GM12864 (cell line): ENCODE measurements at places on chromosomes 2 and 18.

- no peak for DNase-seq
Measured at GRCh38 chr2:171824086-171824485, 70.0 kb downstream of the SLC25A12 start.

DNA sequence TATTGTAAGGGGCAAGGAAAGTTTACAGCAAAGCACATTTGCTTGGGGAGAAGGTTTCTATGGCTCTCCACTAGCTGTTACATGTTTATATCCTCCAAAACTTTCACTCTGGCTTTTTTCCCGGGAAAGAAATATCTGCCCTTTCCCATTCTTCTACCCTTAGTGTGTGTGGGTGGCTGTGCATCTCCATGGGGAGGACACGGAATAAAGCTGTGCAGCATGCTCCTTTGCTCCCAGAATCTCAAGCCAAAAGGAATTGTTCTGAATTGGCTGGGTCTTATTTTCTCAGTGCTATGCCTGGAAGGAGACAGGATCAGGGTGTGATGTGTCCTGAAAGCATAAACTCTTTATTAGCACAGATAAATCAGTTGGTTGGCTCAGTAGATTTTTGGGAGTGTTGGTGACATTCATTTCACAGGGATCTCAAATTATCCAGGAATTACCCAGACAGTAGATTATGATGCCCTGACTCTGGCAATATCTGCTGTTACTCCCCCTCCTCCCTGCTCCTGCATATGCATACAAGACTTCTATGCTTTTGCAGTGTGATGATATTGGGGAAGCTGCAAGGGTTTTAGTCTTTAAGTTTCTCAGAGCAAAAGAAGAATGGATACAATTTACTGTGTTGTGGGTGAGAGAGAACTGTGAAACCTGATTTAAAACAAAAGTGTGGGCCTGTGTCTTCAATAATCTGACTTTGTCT is 63.1 kb downstream of the PARD3B start:
- no peak for DNase-seq

- no peak for DNase-seq
Measured at GRCh38 chr2:3079466-3079865, 298.2 kb downstream of the EIPR1 start.

GRCh38 chr2:66472225-66472843 is 37.4 kb downstream of the MEIS1 start:
- DNase-seq = no peak

DNA sequence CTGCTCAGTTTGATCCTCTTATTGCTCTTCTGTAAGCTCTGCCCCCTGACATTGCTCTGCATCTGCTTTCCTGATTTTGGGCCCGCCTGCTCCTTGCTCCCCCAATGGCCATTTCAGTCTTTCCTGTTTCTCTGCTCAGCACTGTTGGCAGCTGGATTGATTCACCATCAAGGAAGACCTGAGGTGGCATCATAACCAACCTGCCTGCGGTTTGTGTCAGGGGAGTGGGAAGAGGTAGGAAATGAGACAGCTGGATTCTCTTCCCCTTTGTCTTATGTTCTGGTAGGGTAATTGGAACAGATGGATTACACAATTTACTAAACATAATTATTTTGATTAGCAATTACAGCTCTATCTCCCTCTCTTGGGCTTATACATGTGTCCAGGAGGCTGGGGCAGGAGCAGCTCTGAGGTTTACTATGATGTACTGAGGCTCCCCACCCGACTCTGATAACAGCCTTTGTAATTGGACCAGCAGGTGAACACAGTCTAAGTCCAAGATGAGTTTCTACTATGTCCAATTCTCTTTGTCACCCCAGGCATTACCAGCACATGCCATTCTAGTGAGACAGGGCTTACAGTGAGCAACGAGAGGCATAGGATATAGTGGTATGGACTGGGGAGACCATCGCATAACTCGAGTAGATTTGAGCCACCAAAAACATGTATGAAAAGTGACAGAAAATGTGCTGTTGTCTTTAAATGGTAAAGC is 151.8 kb upstream of the MMADHC start:
- DNase-seq = no peak

- no peak for DNase-seq
Measured at GRCh38 chr2:45127891-45128290, 118.6 kb upstream of the SIX2 start.

GRCh38 chr2:25996844-25997243 is 14.5 kb upstream of the KIF3C start:
- no peak for DNase-seq

- no peak for DNase-seq
Measured at GRCh38 chr2:80517316-80517715, 212.8 kb upstream of the LRRTM1 start.

- DNase-seq = no peak
Measured at GRCh38 chr2:226179010-226179409, 620.6 kb downstream of the IRS1 start.

GRCh38 chr2:186256540-186256939 is 229.5 kb upstream of the ZC3H15 start:
- DNase-seq = no peak

DNA sequence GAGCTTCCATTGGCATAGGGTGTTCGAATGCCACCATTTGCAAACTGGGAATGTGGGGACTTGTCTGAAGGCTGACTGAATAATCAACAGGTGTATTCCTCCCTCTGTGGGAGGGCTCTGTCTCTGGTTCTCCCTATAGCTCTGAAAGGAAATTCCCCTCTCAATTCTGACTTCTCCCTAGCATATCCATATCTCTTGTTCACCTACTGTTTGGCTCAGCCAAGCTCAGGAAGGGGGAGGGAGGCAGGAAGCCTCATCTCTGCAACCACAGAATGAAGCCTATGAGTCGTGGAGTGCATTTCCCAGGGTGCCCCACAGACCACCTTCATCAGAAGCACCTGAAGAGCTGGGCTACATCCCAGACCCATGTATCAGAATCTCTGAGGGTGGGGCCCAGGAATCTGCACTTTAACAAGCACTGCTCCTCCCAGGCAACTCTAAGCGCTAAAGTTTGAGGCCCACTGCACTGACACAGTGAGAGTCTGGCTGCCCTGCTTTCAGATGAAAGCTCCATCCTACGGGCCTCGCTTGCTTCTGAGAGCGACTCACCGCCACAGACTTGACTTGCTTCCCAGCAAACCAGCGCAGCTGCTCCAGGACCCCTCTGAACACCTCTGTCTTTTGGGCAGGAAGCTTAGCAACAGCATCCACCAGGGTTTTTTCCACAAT is 32.0 kb downstream of the XDH start:
- no peak for DNase-seq

- no peak for DNase-seq
Measured at GRCh38 chr2:19890104-19890503, 11.7 kb downstream of the TTC32 start.

DNA sequence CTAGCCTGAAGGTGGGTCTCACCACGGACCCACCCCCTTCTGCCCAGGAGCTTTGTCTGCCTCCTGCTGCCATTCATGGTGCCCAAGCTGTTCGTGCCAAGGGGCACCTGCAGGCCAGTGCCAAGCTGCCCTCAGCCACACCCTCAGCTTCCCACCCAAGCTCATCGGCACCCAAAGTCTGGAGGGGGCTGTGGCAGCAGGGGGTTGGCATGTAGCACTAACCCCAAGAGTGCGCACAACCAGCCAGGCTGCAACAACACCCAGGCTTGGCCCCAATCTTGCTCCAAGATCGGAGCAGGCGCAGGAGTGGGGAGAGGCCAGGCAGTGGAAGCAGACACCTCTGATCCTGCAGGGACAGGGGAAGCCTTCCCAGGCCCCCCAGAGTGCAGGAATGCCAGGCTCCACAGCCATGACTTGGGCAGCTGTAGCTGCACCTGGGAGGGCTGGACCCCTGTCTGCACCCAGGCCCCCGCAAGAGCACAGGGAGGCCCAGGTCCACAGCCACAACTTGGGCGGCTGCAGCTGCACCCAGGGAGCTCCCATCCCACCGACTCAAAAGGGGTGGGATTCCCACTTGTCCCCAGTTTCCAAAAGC is 89.9 kb downstream of the ATAD2B start:
- no peak for DNase-seq

DNA sequence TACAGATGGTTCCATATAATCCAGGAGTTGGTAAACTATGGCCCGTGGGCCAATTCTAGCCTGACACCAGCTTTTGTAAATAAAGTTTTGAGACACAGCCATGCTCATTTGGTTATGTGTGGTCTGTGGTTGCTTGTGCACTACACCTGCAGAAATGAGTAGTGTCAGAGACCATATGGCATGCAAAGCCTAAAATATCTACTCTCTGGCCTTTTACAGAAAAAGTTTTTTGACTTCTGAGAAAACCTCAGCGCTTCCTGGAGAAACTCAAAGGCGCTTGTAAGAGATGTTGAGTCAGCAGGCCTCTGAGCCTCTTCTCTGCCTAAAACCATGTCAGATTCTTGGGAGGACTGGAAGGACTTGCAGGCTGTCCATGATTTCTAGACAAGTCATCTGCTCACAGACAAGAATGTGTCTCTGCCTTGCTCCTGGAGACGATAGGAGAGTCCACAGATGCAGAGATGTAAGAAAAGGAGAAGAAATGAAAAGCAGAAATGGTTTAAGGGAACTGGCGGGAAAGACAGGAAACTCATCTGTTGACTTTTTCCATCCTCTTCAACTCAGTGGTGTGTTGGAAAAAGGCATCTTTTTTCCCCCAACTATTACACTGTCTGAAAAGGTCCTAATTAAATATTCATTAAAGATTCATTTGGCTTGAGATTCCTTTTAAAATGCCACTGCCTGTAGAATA is 5.2 kb downstream of the TTC39C start:
- peak; percentile 90 for DNase-seq

DNA sequence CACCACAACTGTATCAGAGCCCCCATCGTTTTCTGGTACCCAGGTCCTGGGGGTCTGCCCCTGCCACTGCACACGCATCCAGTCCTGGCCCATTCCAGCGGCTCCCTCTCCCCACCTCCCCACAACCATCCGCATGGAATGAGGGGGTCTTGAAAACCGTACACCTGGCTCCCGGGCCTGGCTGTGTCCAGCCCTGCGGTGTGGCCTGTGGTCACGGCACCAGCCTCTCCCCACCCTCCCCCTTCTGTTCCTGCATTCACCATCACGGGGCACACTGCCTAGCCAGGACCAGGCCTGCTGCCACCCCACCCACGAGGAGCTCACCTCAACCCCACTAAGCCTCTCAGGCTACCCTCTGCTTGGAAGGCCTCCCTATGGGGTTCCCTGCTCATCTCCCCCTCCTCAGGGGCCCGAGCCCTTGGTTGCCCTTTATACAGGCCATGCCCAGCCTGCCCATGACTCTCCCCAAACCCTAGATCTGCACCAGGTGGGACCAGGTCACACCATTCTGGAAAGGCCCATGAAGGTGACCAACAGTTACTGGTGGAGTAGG is 11.4 kb downstream of the GPR35 start:
- no peak for DNase-seq

- DNase-seq = no peak
Measured at GRCh38 chr2:3102922-3103569, 274.6 kb downstream of the EIPR1 start.

DNA sequence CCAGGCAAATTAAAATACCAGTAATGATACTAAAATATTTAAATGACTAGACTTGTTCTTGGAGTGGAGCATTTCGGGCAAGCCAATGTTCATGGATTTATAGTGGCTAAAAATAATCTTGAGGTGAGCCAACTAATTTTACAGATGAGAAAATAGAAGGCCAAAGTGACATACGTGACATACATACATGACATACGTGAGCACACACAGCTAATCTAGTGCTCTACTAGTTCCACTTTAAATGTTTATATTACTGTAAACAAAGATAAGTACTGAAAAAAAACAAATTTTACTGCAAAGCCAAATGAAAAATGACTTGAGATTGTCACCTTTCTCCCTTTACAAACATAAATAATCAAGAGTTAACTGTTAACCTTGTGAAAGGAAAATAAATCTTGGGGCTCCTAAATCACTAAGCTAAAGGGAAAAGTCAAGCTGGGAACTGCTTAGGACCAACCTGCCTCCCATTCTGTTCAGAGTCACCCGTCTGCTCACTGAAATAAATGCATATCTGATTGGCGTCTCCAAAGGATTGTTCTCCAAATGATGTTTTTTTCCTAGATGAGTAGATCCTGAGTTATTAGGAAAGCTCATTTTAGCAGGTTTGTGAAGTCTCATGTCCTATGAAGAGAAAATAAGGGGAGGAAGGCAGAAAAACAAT is 96.7 kb downstream of the PMS1 start:
- DNase-seq = no peak

DNA sequence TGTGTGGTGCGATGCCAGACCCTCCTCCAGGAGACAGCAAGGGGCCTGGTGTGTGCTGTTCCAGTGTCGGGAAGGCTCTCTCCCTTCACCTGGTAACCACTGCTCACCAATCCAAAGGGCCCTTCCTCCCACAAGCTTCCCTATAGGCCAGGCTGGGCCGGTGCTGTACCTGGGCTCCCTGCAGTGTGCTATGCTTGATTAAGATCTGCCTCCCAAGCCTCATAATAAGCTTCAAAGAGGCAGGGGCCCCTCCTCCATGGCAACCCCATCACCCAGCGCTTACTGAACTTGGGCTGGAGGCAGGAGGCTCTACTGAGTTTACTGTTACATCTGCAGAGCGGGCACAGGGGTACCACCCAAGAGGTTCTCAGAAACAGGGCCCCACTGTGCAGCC is 4.5 kb upstream of the MAL start:
- DNase-seq = no peak

DNA sequence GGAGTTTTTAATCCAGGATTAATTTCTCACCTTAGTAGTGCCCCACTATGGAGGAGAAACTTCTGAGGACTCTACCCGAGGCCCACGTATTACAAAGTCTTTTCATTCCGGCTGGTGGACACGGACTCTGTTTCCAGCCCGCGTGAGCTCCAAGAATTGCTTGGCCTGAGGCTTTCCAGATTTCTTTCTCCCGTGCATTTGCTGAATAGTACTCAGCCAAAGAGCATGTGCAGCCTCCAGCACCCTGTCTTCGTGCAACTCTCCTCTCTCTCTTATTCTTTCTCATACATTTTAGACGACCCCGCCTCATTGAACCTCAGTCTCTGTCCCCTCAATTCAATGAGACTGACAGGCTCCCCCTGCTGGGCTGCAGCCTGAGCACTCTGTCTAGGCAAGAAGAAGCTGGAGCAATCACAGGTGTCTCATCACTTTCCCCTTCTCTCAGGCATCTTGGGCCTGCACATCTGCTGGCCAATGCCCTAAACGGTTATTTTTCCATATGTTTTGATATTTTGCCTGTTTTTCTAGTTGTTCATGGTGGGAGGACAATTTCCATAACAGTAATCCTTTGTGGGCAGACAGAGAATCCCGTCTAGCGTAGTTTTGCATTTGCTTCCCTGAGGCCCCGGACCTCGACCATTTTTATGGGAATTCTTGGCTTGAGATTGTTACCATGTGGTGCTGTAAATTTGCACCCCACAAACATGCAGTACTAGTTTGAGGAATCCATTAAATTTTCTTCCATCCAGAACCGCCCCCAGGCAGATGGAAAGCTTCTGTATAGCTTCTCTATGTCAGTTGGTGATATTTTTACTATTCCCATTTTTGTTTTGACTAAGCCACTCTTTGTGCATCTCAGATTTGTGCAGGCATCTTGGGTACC is 50.1 kb upstream of the LPIN2 start:
- DNase-seq = peak; percentile 12
